ENCODE measurements at places on chromosomes 3 and 15. TPM values are rescaled to one million over a fixed set of nuclear protein-coding genes. Genes with fewer than 3 reads are reported as not detected.

GRCh38 chr3:100245136-100245535 is 15.7 kb upstream of the TBC1D23 start:
- H3K4me1 ChIP-seq = no peaks in the 10 kb centered on the region
- DNase-seq = no peak
- H3K27ac ChIP-seq = no peak overlapping the region
- H3K36me3 ChIP-seq = no peaks in the 10 kb centered on the region

DNA sequence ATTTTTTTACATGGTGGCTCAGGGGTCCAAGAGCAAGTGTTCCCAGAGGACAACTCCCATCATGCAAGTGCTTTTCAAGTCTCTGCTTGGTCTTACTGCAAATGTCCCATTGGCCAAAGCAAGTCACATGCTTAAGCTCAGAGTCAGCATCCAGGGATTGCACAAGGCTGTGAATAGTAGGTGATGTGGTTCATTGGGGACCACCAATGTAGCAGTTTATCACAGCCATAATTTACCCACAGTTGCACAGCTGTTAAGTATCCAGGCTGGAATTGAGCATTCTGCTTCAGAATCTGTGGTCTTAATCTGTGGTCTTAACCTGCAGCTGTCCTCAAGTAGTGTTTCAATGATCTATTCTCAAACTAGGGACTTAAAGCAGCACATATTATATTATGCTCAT is 71.4 kb upstream of the PLCL2 start:
- DNase-seq = no peak
- H3K27me3 ChIP-seq = no peaks in the 10 kb centered on the region
- H3K4me1 ChIP-seq = peaks cover 7% of the 10 kb centered on the region
- no peak overlapping the region for H3K4me3 ChIP-seq
- H3K27ac ChIP-seq = no peak overlapping the region

The ENTPD3 gene
- total RNA-seq = 0.44 TPM

The PRSS50 gene
- 0.47 TPM for total RNA-seq

The TMEM207 gene
- not detected for total RNA-seq

- no peak for DNase-seq
- H3K27me3 ChIP-seq = no peaks in the 10 kb centered on the region
- H3K4me3 ChIP-seq = no peak overlapping the region
- H3K4me1 ChIP-seq = peaks cover 3% of the 10 kb centered on the region
- H3K36me3 ChIP-seq = no peaks in the 10 kb centered on the region
These were observed 52.5 kb upstream of the PFN2 start for GRCh38 chr3:150023239-150023636.

GRCh38 chr15:41797201-41797944 is 23.1 kb downstream of the MAPKBP1 start:
- no peak for DNase-seq
- no peaks in the 10 kb centered on the region for H3K27me3 ChIP-seq
- no peaks in the 10 kb centered on the region for H3K4me1 ChIP-seq
- H3K36me3 ChIP-seq = no peaks in the 10 kb centered on the region
- H3K27ac ChIP-seq = no peak overlapping the region

GRCh38 chr15:70037292-70037640 is 60.5 kb downstream of the TLE3 start:
- H3K27ac ChIP-seq = no peak overlapping the region
- no peak overlapping the region for H3K4me3 ChIP-seq
- H3K36me3 ChIP-seq = no peaks in the 10 kb centered on the region
- no peak for DNase-seq
- no peaks in the 10 kb centered on the region for H3K4me1 ChIP-seq

The STAC gene
- 18.1 TPM for total RNA-seq

- H3K4me1 ChIP-seq = peaks cover 3% of the 10 kb centered on the region
- H3K27ac ChIP-seq = no peak overlapping the region
- no peak for DNase-seq
- H3K27me3 ChIP-seq = no peaks in the 10 kb centered on the region
These were observed 5.8 kb downstream of the TRAK1 start for GRCh38 chr3:42096796-42097565.

GRCh38 chr3:145678401-145678800 is 482.6 kb downstream of the PLOD2 start:
- no peak overlapping the region for H3K4me3 ChIP-seq
- no peaks in the 10 kb centered on the region for H3K27me3 ChIP-seq
- H3K36me3 ChIP-seq = no peaks in the 10 kb centered on the region
- no peaks in the 10 kb centered on the region for H3K4me1 ChIP-seq
- DNase-seq = no peak

DNA sequence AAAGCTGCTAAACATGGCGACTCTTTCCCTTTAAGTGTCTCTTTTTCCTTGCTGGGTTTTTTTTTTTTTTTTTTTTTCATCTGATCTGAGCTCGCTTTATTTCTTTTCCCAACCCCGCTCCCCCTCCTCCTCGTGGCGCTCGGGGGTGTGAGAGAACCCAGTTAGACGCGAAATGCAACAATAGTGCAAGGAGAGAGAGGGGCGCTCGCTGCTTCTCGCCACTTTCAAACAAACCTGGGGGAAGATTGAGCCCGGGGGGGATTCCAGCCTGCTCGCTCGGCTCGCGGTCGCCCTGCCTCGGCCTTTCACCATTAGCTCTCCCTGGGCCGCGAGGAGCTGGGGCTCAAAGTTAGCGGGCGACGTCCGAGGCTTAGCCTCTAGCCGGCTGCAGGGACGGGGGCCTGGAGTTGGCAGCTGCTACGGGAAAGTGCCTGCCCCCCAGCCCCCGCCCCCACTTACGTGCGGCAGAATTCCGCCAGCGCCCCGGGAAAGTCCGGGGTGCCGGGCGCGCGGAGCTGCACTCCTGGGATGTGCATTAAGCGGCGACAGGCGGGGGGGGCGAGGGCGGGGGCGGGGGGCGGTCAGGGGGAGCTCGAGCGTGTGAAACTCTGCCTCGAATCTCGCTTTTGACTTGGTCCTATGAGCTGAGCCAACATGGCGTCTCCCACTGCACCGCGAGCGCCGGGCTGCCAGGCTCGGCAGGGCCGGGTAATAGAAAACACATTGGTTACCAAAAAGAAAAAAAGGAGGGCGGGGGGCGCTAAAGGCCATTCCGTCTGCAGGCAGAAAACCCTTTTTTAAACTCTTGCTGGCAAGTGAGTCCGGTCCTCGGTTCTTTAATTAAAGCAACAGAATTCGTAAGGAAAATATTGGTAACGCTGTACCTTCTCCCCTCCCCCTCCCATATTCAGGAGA is 10.4 kb downstream of the NR2F2 start:
- peaks cover 67% of the 10 kb centered on the region for H3K27me3 ChIP-seq
- peak overlapping the region; percentile 46 for H3K4me3 ChIP-seq
- H3K4me1 ChIP-seq = peaks cover 41% of the 10 kb centered on the region
- H3K36me3 ChIP-seq = no peaks in the 10 kb centered on the region

DNA sequence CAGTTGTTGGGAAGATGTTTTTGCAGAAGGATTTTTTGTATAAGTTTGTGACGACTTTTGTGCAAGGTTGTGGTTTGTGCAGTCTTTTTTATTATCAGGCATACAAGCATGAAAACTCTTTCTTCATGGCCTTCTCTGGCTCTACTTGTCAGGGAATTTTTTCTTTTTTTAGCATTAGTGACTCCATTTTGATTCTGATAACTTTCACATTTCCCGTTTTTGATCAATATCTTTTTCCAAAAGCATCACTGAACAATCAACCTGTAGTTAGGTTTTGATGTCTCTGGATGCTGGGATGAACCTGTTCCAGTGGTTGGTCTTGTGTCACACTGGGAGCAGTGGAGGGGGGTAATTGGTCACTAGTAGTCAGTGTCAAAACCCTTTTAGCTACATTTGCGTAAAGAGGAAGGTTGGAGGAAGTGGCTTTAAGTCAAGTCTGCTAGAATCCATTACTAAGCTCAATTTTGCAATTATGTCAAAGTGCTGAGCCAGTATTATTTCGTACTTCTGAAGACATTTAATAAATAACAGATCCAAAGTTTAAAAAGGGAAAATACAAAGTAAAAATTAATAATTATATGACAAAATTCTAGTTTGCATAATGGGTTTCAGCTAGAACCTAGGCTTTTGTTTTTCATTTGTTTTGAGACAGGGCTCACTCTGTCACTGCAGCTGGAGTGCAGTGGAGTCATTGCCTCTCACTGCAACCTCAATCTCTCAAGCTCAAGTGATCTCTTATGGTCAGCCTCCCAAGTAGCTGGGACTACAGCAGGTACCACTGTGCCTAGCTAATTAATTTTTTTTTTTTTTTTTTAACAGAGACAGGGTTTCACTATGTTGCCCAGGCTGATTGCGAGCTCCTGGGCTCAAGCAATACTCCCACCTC is 18.8 kb upstream of the CFAP161 start:
- no peak overlapping the region for H3K27ac ChIP-seq
- H3K4me1 ChIP-seq = peaks cover 5% of the 10 kb centered on the region
- peaks cover 3% of the 10 kb centered on the region for H3K27me3 ChIP-seq
- no peak overlapping the region for H3K4me3 ChIP-seq
- H3K36me3 ChIP-seq = no peaks in the 10 kb centered on the region

The LPCAT4 gene
- total RNA-seq = 72.4 TPM

The ZBTB38 gene
- 9.8 TPM for total RNA-seq

DNA sequence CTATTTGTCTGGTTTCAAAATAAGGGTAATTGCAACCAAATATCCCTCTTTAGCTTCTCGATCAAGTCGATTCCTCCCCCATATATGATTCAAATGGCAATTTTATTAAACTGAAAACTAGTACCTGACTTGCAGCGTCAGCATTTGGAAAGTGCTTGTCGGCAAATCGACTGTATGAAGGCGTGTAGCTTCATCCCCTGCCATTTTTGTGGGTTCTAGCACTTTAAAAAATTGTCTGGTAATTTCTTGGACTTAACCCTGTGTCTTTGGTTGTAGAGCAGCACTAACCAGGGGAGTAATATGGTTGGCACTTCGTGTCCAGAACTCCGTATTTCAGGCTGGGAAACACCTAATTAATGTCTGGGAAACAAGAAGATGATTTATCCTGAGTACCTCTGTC is 573 bp downstream of the MME start:
- peak overlapping the region; percentile 81 for H3K4me3 ChIP-seq
- H3K36me3 ChIP-seq = peaks cover 7% of the 10 kb centered on the region
- no peak overlapping the region for H3K27ac ChIP-seq
- DNase-seq = no peak

DNA sequence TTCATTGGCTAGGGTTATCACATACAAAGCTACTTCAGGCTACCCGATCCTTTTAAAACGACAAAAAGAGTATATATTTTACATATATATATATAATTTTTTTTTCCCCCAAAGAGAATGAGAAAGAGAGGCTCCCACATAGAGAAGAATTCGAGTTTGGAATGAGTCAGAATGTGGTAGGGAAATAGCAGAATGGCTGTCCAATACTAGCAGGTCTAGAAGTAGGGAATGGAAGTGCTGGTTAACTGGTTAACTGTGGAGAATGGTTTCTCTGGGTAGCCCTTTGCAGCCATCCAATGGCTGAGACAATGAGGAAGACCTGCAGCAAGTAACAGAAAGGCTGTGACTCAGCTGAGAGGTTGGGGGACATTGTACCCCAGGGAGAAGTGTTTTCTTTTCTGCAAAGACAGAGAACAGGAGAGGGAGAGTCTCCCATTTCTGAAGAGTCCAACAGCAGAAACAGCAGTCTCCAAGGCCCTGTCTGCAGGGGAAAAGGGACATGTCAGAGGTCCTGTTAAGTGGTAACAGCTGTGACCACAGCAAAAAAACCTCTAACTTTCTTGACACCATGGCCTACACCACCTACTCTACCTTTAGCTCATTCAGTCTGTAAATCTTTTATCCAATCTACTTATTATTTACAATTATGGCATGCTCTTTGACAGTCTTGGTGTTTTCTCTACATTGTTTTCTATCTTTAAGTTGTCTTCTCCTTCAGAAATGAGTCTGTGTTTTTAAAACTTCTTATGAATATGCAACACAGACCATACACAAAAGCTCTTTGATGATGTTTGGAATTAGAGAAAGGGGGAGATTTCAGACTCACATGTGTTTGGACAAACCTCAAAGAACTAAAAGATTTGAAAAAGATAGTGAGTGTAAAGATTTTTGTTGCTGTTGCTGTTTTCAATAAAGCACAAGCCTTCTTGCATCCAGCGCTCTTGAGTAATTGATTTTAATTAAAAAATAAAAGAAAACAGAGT is 116.1 kb upstream of the SLC7A14 start:
- H3K27ac ChIP-seq = no peak overlapping the region
- H3K27me3 ChIP-seq = no peaks in the 10 kb centered on the region

The ITGA11 gene
- total RNA-seq = 0.06 TPM

GRCh38 chr3:11903047-11903446 is 56.4 kb upstream of the TAMM41 start:
- no peaks in the 10 kb centered on the region for H3K4me1 ChIP-seq
- H3K27me3 ChIP-seq = no peaks in the 10 kb centered on the region
- H3K36me3 ChIP-seq = no peaks in the 10 kb centered on the region
- no peak for DNase-seq
- no peak overlapping the region for H3K4me3 ChIP-seq

DNA sequence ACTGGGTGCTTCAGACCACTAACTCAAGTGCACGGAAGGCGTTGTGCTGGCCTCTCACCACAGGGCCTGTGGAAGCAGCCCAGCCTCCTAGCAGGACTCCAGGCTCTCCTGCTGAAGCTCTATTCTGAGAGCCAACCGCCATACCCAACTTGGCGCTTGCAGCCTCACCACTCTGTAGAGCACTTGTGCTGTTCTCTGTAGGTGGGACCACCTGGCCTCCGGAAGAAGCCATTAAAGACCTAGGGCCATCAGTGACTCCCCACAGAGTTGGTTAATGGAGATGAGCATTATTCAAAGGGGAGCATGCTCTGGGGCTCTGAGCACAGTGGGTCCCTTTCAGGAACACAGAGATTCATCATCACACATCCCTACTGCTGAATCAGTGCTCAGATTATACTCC is 50.9 kb downstream of the C3orf85 start:
- H3K36me3 ChIP-seq = no peaks in the 10 kb centered on the region
- DNase-seq = peak; percentile 48
- peaks cover 5% of the 10 kb centered on the region for H3K4me1 ChIP-seq
- H3K4me3 ChIP-seq = no peak overlapping the region
- no peak overlapping the region for H3K27ac ChIP-seq
- H3K27me3 ChIP-seq = no peaks in the 10 kb centered on the region
